Cerebellum (tissue), 4 donors: ENCODE measurements at places on chromosomes 5 and 9. TPM values are rescaled to one million over a fixed set of nuclear protein-coding genes. Genes with fewer than 3 reads are reported as not detected.

GRCh38 chr9:35074791-35075190 lies 2.4 kb upstream of the VCP start:
- no peak for DNase-seq

SCGB3A2 gene
- not detected for total RNA-seq

PTGDS gene
- 67.5 TPM for total RNA-seq

NR5A1 gene
- not detected for total RNA-seq

GRCh38 chr5:124519396-124519795 lies 227.0 kb downstream of the ZNF608 start:
- DNase-seq: peak; percentile 73

DNA sequence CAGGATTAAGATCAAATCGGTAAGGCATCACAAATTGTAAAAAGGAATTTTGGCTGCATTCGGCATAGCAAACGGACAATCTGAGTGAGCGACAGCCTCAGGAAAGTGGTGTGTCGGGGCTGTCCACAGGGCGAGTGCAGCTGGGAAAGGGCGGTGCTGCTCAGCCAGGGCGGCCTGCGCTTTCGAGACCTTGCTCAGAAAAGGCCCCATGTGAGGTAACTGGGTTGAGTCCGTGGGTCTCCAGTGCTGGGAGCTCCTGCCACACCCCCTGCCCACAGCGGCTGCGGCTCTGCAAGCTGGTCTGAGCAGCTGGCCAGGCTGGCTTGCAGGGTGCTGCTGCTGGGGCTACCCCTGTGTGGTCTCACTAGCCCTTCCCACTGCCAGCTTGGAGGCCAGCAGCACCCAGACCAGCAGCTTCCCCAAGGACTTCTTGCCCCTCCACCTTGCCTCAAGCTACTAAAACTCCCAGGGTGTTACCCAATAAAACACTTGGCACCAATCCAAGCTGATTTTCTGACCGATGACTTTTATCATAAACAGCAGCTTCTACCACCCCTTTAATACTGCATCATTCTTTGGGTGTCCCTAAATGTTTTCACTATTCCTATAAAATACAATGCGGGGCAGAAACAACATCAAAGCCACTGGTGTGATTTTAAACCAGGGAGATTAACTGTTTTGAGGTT lies 6.2 kb downstream of the SURF2 start:
- DNase-seq: no peak

APBA1 gene
- 42.3 TPM for total RNA-seq

- DNase-seq: no peak
Observed at GRCh38 chr5:74288448-74289108, 351.9 kb downstream of the ENC1 start.

ARHGEF39 gene
- total RNA-seq: 1.3 TPM

FBP2 gene
- not detected for total RNA-seq

DNA sequence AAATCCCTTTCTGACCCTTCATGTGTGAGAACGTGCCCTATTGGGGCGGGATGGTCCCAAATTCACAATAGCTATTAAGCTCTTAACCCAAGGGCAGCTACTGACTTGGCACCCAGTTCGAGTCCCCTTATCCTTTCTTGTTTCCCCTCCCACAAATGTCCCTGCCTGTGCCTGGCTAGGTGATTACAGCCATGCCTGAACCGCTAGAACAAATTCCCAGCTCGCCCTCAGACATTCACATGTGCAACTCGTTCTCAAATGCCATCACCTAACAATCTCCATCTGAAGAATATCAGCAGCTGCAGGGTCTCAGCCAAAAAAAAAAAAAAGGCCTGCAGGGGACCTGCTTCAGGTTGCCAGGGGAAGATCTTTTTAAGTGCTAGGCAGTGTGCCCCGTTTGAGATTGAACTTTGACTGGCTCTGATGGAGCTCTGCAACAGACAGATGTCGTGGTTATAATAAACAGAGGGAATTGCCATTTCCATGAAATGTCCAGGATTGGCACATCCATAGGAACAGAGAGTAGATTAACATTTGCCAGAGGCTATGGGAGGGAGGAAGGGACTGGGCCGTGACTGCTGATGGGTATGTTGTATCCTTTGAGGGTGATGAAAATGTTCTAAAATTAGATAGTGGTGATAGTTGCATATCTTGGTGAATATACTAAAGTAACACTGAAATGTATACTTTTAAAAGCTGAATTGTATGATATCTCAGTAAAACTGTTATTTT lies 347.2 kb upstream of the WWC1 start:
- no peak for DNase-seq

DNA sequence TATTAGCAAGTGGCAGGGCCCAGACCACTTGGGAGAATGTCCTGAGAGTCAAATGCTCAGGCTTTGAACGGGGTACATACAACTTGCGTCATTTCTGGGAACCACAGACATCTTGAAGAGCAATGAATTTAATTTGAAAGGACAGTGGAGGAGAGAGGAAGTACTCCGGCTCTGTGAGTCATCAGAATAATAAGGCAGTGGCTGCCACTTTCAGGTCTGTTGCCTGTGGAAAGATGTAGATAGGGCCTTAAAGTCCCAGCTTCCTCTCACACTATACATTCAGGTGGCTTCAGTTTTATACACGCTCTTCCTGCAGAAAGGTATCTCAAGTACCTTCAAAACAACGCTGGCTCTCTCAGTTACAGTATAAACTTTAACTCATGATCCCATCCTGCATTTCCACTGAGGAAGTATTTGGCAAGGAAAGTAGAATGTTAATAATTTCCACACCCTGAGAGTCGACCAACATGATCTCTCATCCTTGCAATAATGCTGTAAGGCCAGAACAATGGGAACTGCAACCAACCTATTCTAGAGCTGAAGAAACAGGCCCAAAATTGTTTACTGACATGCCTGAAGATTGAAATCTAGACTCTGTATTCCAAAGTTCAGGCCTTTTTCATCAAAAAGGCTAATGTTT lies 6.8 kb upstream of the PRUNE2 start:
- DNase-seq: peak; percentile 15

DNA sequence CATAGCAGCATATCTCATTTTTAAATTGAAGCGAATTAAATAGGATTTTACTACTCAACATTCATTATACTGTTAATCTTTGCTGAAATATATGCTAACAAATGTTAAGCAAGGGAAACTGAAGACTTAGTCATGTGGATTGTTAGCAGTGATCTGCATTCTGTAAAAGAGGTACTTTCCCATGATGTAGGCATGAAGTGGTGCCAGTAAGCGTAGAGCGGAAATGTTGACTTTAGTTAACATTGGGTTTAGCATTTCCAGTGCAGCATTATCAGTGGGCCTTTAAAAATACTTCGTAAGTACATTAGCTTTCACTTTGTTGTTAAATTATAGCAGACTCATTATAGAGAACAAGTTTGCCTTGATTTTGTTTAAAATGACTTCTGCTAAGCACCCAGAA lies 130.3 kb downstream of the CDC42SE2 start:
- no peak for DNase-seq

DNA sequence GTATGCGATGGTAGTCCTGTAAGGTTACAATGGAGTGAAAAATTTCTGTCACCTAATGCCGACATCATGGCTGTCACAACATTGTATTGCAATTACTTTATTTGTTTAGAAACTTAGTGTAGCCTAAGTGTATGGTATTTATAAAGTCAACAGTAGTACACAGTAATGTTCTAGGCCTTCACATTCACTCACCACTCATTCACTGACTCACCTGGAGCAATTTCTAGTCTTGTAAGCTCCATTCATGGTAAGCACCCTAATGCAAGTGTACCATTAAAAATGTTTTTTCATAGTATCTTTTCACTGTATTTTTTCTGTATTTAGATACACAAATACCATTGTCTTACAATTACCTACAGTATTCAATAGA lies 58.5 kb downstream of the ATP10B start:
- DNase-seq: no peak

DNA sequence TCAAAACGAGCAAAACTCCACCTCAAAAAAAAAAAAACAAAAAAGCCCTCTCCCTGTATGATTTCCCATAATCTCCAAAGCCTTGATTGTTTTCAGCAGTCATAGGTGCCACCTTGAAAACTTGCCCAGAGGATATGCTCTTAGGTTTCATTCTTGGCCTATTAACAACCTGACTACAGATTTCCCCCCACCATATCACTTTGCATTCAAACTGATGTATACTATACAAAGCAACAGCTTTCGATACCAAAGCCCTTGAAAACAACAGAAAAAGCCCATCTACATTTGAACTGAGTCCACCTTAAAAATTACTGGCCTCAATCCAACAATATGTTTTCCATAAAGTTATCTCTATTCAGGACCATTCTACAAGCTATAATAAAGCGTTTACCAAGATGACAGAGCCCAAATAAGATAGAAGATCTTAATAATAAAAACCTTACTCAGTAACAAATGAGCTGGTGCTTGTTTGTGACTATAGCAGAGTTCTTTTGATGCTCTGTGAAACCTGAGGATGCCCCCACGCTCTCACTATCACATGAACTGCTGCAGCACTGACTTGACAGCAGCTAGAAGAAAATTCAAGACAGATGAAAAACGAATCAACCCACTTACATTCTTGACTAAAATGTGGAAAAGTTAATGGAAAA lies 44.4 kb downstream of the FNBP1 start:
- no peak for DNase-seq

GRCh38 chr5:140635291-140636257 lies 2.6 kb upstream of the CD14 start:
- DNase-seq: no peak

DNA sequence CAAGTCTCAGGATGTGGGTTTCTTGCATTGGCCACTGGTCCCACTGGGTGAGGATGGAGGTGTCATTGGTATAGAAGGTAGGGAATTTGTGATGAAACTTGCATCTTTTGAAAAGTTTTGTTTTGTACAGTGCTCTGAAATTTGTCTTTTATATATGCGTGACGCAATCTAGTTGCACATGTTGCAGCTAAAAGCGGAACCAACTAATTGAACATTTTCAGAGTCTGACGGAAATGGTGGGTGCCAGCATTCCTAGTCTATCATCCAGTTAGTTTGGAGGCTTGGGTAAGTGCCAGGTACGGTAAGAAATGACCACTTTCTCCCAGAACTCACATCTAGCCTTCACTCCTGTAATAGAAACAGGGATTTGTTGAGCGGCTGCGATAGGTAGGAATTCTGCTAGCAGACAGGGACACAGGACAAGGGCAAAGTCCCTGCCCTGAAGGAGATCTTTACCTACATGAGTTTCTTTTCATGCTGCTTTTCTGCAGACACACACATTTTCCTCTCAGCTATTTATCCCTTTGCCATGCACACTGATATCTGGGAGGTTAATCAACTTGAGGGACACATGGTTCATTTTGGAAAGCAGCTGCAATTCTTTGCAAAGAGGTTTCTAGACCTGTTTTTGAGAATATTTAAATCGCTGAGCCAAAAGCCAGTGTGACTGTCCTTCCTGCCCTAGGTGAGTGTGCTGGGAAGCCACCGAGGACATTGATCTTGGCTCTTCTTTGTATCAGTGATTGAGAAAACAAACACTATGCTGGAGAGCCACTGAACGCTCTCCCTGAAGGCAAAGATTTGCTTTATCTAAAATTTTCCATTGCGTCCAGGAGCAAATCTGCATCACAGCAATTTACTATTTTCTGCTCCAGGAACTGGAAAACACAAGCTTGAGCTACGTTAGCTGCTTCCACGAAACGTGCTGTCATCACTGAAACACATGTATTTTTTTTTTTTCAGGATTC lies 89.7 kb downstream of the DAP start:
- no peak for DNase-seq

DNA sequence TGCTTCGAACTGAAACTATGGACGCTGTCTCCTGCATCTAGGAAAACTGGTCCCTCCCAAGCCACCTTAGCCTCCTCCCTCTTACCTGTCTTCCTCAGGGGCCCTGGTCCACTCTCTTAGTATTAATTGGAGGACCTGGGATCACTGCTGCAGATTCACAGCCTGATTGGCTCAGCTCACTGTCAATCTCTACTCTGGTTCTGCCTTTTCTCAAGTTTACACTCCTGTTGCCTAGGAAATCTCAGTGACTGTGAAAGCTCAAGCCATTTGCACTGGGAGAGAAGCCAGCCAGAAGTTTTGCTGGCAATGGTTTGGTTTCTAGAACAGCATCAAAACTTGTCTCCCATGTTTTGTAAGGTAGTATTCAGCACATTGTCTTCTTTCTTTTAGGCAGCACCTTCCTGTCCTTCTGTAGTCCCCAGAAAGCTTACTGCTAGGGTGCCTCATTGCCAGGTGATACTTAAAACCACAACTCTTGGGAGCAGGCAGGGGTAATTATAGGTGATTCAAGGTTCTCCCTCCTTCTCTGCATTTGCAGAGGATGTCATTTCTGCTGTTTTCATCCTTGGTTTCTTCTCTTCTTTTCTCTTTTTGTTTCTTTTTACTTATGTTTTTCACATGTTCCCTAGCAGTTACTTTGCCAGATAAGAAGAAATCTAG lies at the start of gene CAPSL:
CAPSL (minus strand) TSS at position 55 of the 660 bp plus-strand sequence. CDS start 17,502 bp downstream, outside the sequence.
- peak; percentile 3 for DNase-seq

EQTN gene
- total RNA-seq: 0.73 TPM

- DNase-seq: no peak
Observed at GRCh38 chr9:1100945-1101344, 50.8 kb downstream of the DMRT2 start.

GRCh38 chr5:153794327-153794726 lies 244.4 kb downstream of the FAM114A2 start:
- no peak for DNase-seq

GRCh38 chr9:112887381-112887780 lies 3.3 kb downstream of the SLC46A2 start:
- no peak for DNase-seq

DNA sequence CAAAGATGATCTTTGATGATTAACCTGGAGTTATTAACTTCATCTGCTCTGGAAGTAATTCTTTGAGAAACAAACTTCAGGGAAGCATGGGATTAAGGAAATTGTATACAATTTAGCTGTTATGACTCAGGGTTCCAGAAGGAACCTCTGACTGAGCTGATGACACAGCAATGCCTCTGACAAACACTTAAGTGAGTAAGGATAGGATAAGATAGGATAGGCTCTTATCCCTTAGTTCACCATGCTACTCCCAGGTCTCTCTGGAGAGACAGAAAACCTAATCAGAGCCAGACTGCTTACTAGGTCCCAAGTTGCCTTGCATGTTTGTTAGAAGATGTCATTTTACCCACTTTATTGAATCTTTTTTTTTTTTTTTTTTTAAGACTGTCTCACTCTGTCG lies 12.6 kb upstream of the TMEM38B start:
- DNase-seq: no peak

GRCh38 chr5:132423438-132423898 lies 54.0 kb downstream of the SLC22A5 start:
- DNase-seq: no peak

UNC13B gene
- 21.1 TPM for total RNA-seq

ALDOB gene
- total RNA-seq: 0.54 TPM
